Activated CD4-positive, alpha-beta T cell treated with anti-CD3 and anti-CD28 coated beads for 4 hours (primary cell): ENCODE measurements at places on chromosomes 7 and 10.

DNA sequence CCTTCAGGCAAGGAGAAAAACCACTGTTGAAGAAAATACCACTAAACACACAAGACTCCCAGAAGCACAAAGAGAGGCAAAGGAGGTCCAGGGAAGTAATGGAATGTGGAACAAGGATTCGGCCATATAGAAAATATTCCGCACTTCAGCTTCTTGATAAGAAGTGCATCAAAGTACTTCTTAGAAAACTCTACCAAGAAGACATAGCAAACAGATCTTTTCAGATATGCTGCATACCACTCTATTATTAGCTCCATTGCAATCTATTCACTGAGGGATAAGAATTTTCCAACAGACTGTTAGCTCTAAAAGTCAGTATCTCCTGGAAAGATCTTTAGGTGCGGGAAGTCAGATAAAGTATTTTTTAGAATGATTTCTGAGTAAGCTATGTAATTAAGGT lies 231.8 kb downstream of the WDR11 start:
- DNase-seq = no peak

DNA sequence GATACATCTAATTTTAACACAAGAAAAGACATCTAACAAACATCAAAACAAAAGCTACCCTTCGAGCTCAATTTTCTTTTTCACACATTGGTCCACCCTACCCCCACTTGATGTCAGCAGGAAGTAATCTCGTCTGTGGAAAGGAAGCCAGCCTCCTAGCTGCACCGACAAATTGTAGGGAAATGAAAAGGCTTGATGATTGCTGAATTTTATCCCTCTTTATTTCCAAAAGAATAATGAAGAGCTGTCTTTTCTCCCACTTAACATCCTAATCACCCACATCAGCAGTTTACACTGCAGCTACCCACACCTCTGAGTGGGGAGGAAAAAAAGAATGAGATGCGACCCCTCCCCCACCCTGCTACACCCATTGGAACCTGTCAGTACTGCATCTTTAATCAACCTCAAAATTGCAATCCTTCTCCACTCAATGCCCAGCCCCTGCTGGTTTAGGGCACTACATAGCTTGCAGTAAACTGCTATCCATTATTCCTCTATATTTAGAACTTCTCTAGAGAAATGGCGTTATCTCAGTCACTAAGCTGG lies 10.6 kb upstream of the CPVL start:
- no peak for DNase-seq

- DNase-seq = no peak
These were observed 88.3 kb upstream of the PDGFA start for GRCh38 chr7:607938-608337.

DNA sequence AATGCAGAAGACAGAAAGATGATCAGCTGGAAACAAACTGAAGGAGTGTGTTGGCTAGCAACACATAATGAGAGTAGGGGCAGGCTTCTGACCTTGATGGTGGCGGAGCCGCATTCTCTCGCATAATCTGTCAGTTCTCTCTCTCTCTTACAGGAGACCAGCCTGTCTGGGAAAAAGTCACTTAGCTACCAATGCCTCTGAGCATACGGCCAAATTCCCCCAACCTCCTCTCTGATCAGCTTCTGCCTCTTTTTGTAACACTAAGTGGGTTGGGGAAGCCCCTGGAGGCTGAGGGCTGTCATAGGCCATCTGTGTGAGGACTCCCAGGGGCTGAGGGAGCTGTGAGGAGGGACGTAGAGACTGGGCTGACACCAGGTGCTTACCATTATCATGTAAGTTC lies 104.6 kb downstream of the HIPK2 start:
- no peak for DNase-seq

GRCh38 chr10:60708666-60709065 lies 69.6 kb upstream of the CDK1 start:
- no peak for DNase-seq
